ENCODE measurements at places on chromosomes 13 and 19.

GRCh38 chr19:44635581-44636438 is 7.9 kb upstream of the PVR start:
- no peak for DNase-seq

DNA sequence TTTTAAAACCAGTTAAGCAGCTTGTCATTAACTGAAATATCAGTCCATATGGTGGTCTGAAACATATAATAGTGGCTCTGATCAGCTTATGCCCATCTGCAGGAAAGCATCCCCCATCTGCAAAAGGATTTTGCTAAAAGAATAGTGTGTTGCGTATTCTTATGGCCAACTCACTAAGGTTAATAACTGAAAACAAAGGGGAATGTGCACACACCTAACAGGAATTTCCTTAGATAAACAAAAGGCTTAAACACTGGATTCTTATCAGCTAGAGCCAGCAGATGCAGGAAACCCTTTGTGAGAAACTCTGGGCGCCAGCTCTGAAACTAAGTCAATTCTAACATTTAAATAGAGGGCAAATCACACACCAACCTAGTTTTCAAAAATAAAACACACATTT is 22.1 kb downstream of the VPS36 start:
- DNase-seq: no peak

DNA sequence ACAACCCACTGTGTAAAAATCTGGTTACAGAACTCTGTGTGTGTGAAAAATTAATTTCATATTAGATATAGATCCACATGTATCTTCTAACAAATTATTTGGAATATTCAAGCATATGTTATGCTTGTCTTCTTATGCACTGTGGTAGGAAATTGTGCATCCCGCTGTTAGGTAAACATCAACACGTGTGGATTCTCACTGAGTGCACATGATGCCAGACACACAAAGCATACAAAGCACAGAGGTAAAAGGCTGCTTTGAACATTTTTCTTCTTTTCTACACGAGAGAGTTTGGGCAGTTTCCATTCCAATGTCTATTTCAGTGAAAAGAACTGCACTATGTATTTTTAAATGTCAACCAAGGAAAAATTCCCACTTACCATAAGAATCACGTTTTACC is 354.9 kb downstream of the PCDH9 start:
- no peak for DNase-seq

DNA sequence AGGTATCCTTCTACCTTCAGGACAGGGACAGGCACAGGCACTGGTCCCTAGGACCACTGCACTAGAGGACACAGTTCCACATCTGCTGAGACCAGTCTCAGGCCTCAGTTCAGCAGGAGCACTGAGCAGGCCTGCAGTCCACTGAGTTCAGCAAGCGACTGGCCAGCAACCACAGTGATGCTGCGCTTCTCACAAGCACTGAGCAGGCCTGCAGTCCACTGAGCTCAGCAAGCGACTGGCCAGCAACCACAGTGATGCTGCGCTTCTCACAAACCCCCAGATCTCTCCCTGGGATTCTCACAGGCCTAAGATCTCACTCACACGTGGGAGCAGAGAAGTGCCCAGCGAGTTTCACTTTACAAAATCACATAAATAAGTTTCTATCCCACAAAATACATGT is 140.6 kb downstream of the IRS2 start:
- no peak for DNase-seq

GRCh38 chr19:41528106-41528505 is 47.9 kb upstream of the CEACAM21 start:
- no peak for DNase-seq

DNA sequence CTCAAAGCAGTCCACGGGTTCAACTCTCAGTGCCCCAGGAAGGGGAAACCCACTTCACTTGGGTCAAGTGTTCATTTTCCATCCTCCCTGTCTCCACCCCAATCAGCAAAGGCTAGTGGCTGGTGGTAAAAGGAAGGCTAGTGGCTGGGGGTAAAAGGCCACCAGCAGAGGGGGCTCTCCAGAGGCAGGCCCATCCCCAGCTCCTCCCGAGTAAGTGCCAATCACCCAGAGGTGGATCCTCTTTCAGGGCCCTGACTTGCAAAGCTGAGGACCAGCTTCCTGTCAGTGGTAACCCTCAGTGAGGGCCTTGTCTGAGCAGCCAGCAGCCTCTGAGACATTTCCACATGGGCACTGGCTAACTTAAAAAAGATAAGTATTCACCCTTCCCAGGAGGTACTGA is 22.0 kb upstream of the TPT1 start:
- no peak for DNase-seq

DNA sequence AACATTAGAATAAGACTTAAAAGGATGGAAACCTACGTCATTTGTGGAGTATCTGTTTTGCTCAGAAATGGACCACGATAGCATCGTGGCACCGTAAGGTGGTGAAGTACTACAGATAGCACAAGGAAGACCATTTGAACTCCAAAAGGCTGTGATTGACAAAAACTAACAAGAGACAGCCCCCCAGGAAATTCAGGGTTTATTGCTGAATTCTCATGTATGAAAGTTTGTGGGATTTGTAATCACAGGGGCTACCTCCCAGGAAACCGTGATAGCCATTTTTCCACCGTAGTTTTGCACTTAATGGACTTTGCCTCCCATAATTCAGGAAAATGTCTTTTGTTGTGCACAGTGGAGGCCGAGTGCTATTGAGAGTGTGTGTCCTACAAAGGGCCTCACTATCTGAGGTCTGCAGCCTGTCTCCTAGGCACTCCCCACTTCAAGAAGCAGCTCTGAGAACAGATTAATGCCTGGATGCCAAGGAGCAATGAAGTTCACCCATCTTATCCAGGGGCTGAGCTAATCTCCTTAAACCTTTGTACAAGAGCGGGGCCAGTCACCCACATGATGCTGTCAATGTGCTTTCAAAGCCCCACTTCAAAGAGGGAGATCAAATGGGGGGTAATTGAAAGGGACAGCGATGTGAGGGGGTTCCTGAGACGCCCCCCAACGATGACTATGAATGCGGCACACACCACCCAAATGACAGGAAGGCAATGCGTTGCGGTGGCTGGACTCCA is 182.6 kb downstream of the COL4A1 start:
- no peak for DNase-seq

- no peak for DNase-seq
Observed at GRCh38 chr13:71030784-71031183, 836.2 kb downstream of the DACH1 start.

DNA sequence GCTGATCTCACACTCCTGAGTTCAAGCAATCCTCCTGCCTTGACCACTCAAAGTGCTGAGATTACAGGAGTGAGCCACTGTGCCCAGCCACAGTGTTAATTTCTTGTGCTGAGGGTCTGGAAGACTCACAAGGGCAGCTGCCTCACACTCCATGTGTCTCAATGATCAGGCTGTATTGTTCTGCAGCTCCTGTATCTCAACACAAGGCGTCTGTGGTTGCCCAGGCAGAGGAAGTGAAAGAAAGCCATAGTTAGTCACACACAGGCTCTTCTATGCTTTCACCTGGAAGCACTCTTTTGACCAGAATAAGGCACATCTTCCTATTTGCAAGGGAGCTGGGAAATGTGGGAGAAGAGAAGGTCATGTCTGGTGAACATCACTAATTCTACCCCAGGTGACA is 107.3 kb upstream of the ZNF507 start:
- DNase-seq: no peak

DNA sequence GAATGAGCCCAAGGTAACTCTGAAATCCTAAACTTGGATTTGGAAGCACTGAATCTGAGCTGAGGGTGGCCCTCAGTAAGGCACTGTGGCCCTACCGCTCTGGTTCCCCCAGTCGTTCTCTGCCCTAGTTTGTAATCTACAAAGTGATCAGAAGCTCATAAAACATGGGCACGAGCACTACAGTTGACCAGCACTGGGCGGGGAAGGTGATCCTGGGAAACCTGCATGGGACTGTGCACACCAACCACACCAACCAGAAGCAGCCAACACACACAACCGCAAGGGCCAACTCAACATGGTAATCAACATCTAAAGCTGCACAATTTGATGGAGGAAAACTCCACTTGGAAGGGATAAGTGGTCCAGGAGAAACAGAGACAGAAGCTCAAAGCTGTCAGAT is 22.9 kb downstream of the SLC7A1 start:
- no peak for DNase-seq

- DNase-seq: no peak
Observed at GRCh38 chr13:95833126-95833525, 156.2 kb downstream of the DNAJC3 start.

- DNase-seq: peak; percentile 18
Observed at GRCh38 chr19:39599116-39599515, 3.2 kb upstream of the LGALS13 start.

DNA sequence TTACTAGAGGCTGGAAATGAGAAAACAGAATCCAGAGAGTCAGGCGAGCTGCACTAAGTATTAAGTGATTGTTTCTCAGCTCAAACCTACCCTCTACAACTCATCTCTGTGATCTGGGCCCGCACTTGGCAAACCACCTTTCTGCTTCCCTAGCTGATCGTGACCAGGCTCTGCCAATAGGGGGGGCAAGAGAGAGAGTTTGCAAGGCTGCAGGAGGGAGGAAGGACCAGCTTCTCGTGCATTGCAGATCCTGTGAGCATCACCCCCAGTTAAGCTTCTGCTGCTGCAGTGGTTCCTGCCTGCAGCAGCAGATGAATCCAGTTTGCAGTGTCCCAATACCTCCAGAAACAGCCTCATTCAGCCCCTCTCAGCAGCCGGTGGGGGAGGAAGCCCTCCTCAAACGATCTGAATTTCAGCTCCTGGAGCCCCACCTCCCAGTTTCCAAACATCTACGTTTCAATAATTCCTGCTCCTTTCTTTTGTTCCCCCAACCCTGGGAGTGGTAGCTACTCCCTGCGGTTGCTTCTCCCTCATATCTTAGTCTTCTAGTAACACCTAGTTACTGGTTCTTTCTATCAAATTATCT is 20.0 kb downstream of the XRCC1 start:
- peak; percentile 80 for DNase-seq

DNA sequence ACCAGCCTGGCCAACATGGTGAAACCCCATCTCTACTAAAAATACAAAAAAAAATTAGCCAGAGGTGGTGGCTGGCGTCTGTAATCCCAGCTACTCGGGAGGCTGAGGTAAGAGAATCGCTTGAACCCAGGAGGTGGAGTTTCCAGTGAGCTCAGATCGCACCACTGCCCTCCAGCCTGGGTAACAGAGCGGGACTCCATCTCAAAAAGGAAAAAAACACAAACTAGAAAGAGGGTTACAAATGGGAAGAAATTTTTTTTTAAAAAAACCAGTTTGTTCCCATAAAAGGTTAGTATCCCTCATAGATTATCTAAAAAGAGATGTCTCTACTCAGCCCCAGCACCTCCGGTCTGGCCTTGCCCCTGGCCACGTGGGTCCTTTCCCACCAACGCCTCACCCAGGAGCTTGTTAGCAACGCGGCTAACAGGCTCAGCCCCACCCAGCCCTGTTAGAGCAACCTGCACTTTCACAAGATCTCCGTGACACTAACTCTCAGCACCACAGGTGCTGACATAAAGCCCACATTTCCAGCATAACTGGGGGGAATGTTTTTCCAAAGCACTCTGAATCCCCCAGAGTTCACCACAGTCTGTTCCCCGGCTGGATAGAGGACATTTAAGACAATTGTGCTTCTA is 4.3 kb downstream of the DMKN start:
- DNase-seq: peak; percentile 83

DNA sequence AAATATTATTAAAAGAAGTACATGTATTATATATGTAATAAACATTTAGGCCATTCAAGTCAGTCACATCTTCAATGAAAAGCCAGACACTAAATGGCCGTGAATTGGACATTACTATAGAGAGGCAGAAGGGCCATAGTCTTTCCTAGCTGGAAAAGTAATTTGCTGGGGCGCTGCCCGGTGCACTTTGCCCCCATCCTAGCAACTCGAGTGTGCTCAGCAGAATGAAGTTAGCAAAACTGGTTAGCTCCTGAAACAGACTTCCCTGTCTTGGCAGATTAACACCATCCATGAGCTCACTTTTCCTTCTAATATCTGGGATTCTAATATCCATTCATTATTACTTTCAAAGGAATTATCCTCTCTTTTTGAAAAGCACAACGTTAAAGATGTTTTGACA is 2.8 kb upstream of the SPRYD7 start:
- DNase-seq: no peak

GRCh38 chr19:14433554-14434501 is 722 bp downstream of the PKN1 start:
- no peak for DNase-seq

GRCh38 chr19:12705169-12705568 is 8.7 kb upstream of the FBXW9 start:
- no peak for DNase-seq

DNA sequence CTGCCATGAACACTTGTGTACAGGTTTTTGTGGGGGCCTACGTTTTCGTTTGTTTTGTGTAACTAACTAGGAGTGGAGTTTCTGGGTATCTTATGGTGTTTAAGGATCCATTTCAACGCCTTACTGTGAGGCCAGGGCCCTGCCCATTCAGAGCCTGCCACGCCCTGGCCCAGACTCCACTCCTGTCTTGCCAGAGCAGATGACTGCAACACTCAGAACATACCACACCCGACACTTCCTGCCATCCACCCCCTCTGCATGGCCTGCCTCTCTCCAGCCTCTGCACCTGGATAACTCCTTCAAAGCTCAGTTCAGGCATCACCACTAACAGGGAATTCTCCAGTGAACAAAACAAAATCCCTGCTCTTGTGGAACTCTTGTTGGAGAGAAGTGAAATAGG is 43.2 kb downstream of the RGCC start:
- no peak for DNase-seq

- DNase-seq: peak; percentile 74
Observed at GRCh38 chr19:38831142-38831605, 420 bp downstream of the ECH1 start.

- no peak for DNase-seq
Observed at GRCh38 chr13:51270623-51271415, 48.6 kb downstream of the FAM124A start.

DNA sequence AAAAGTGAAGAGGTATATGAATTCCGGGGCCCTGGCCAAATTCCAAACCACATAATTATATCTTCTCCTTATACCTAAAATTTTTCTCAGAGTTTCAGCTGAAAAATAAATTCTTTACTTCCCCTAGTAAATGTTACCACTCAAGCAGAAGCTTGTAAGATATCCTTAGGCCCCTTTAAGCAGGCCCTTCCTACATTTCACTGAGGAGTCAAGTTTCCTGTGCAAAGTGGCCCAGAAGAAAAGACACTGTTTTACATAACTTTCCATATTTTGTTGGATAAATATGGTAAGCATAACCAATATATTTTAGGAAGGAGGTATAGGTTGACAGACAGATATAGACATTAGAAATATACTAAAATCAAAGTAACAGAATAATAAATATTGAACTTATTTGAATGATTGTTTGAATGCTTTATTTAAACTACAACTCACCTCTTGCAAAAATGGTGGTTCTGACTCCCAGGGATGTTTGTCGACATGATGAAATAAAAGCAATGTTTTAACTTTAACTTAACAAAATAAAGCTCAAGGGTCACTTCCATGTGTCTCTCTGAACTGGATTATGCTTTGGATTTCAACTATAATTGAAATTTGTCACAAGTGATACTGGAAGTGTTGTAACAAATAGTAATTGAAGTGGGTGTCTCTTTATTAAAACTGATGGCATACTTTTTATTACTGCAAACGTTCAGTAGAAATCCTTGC is 141.2 kb downstream of the SPRY2 start:
- DNase-seq: no peak

- no peak for DNase-seq
Observed at GRCh38 chr19:55486043-55486970, 1.3 kb downstream of the NAT14 start.
